Naive thymus-derived CD4-positive, alpha-beta T cell (primary cell): ENCODE measurements at places on chromosomes 3 and 15.

DNA sequence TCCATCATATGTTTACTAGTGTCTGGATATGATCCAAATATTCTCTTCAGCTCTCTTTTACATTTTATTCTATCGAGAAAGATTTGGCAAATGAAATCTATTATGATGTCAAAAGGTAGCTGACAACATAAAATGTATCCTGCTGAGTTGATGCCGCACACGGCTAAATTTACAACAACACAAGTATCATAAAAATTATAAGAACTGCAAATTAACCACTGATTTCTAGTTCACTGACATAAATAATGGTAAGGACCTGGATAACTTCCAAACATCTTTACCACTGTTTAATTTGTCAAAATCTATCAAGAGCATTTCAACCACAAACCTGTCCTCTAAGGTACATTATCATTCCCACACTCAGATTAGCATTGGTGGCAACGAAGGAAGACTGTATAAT, 244.5 kb downstream of the FOXP1 start:
- DNase-seq: no peak

- DNase-seq: no peak
Measured at GRCh38 chr15:33587773-33588172, 277.0 kb downstream of the RYR3 start.

- DNase-seq: no peak
Measured at GRCh38 chr3:101852983-101853840, 3.9 kb downstream of the NFKBIZ start.

- no peak for DNase-seq
Measured at GRCh38 chr3:156617145-156617544, 57.2 kb upstream of the TIPARP start.

GRCh38 chr3:48553886-48554845, 2.4 kb downstream of the PFKFB4 start:
- no peak for DNase-seq

- no peak for DNase-seq
Measured at GRCh38 chr3:167651826-167652225, 1.9 kb downstream of the WDR49 start.

GRCh38 chr3:171966533-171967136, 72.7 kb upstream of the FNDC3B start:
- DNase-seq: no peak

GRCh38 chr3:11362600-11362999, 90.4 kb downstream of the ATG7 start:
- DNase-seq: no peak

DNA sequence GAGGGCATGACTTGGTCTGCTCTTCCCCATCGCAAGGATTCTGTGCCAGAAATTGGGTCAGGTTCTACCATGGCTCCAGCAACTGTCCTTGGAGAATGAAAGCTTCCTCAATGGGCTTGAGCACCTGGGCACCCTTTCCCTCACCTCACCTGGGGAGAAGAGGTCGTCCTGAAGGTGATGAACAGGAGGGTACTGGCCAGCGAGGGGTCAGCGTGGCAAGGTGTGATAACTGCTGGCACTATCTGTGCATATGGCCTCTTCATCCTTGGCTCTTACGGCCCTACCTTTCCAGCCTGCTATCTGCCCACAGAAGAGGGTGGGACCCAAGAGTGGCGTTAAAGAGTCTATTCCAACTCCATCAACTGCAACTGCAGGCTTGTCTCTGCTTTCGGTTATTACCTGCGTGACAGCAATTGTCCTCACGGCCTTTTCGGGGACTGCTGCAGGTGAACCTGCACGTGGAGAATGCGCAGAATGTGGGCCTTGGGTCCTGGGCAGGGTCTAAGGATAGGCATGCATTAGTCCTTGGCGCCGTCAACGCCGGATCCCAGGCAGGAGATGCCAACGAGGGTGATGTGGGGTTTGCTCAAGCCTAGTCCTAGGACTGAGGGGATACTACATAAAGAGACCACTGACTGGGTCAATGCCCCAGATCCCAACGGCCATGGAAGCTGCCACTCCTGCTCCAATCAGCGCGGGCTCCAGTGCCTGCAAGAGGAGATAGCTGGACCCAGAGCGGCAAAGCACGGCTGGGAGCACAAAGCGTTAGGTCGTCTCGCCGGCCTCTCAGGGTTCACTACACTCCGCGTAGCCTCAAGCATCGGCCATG, 625 bp upstream of the RBM15B start:
- no peak for DNase-seq

GRCh38 chr15:25095179-25095578, 140.4 kb downstream of the SNRPN start:
- no peak for DNase-seq

GRCh38 chr3:32340039-32340438, 51.6 kb upstream of the CMTM7 start:
- DNase-seq: peak; percentile 31

DNA sequence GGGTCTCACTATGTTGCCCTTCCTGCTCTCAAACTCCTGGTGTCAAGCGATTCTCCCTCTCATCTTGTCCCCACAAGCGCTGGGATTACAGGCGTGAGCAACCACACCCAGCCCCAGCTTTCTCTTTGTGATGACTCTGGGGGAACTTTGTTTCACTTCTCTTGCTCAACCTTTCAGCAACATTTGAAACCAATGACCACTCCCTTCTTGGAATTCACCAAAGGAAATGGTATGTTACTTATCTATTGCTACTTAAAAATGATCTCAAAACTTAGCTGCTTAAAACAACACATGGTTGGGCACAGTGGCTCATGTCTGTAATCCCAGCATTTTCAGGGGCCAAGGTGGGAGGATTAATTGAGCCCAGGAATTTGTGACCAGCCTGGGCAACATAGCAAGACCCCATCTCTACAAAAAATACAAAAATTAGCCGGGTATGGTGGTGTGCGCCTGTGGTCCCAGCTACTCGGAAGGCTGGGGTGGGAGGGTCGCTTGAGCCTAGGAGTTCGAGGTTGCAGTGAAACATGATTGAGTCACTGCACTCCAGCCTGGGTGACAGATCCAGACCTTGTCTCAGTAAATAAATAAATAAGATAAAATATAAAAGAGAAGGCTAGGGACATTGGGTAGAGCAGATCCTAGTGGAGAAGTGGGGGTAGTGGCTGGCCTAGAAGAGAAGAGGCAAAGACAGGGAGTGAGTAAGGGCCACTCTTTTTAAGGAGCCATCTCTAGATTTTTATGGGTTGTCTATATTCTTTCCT, 10.3 kb upstream of the COPG1 start:
- no peak for DNase-seq

- DNase-seq: peak; percentile 85
Measured at GRCh38 chr3:170037463-170038433, at the start of gene GPR160. Gene GPR160 (plus strand): TSS chr3:170037995. CDS start chr3:170083973, 45,978 bp downstream.

GRCh38 chr3:190073264-190074008, 47.3 kb downstream of the P3H2 start:
- no peak for DNase-seq

GRCh38 chr3:125513490-125514115, 6.4 kb downstream of the SNX4 start:
- DNase-seq: no peak

DNA sequence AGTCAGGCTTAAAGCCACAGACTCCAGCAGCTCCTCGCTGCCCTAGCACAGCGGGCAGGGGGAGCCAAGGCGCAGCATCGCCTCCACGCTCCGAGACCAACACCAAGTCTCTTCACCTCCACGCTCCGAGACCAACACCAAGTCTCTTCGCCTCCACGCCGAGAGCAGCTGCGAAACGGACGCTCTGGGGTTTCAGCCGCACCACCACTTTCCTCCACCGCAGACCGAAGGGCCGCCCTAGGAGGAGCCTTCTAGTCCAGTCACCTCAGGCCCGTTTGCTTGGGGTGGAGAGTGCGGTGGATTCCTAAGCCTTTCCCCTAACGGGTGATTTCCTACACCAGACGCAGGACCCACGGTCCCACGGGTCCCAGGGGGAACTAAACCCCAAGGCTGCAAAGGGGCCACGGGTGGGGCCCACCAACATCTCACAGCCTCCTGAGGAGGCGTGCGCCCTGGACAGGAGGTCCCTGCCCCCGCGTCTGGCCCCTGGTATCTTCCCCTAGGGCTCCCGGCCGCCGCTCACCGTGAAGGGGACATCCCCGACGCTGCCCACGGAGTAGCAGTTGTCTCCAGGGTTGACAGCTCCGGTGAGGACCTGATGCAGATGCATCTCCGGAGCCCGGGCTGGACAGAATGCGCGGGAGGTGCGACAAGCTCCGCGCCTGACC, 501 bp downstream of the DMXL2 start:
- DNase-seq: peak; percentile 26

DNA sequence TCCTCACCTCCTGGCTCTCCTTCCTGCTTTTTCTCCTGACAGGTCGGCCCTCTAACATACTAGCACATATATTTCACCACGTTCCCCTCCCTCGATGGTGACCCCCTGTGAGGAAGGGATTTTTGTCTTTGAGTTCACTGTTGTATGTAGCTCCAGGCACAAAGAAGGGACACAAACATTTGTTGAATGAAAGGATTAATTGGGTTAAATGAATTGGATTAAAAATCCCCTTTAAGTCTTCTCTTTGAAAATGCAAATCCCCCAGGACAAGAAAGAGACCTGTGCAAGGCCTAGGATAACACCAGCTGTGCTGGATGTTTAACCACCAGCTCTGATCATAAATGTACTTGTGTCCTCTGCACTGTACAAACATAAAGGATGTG, 3.3 kb downstream of the CALML4 start:
- DNase-seq: no peak

GRCh38 chr3:67090474-67090873, 92.4 kb downstream of the KBTBD8 start:
- no peak for DNase-seq

DNA sequence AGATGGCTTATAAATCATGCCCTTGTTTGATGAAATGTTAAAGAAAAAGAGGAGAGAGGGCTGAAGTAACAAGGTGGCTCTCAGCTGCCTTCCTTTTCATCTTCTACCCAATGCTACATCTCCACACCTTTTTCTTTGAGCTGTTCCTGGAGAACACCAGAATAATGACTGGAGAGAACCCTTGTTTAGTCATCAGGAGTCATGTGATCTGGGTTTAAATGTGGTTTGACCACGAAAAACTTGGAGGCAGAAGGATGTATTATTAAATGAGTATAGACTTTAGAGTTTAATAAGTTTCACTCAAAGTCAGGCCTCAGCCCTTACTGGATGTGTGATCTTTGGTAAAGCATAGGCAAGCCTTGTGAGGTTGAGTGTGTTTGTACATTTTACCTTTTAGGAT, 230.3 kb upstream of the TBL1XR1 start:
- DNase-seq: no peak

DNA sequence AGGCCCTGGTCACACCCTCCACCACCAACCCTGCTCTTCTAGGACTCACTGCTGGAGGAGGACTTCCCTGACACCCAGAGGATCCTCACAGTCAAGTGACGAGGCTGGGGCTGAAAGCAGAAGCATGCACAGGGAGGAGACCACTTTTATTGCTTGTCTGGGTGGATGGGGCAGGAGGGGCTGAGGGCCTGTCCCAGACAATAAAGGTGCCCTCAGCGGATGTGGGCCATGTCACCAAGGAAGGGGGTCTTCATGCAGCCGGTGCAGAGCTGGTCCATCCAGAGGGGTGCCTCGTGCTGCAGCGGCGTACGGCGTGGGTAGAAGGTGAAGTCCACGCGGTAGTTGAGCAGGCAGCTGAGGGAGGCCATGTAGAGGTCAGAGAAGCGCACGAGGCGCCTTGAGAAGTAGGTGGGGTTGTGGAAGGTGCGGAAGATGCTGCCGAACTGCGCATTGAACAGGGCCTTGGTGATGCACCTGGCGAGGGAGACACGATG, 9.4 kb downstream of the NT5DC2 start:
- DNase-seq: no peak

GRCh38 chr3:35335703-35336102, 303.6 kb upstream of the ARPP21 start:
- DNase-seq: no peak

- DNase-seq: no peak
Measured at GRCh38 chr3:94036909-94037507, 8.6 kb upstream of the STX19 start.

DNA sequence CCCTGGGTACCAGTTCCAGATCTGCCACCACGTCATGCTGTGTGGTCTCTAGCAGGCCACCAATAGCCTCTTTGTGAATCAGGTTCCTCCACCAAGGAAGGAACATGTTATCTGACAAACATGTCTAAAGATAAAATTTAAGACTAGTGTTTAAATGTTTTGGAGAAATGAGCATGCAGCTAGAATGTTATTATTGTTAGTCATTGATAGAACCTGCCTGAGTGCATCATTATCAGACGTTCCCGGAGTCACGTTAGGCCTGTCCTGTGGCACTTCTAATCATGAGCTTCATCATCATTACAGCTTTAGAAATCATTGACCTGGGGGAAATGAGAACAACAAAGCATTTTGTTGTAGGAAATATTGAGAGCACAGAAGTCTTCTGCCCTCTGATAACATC, 58.9 kb upstream of the FURIN start:
- no peak for DNase-seq

- DNase-seq: no peak
Measured at GRCh38 chr3:55483196-55484095, 3.7 kb downstream of the WNT5A start.

DNA sequence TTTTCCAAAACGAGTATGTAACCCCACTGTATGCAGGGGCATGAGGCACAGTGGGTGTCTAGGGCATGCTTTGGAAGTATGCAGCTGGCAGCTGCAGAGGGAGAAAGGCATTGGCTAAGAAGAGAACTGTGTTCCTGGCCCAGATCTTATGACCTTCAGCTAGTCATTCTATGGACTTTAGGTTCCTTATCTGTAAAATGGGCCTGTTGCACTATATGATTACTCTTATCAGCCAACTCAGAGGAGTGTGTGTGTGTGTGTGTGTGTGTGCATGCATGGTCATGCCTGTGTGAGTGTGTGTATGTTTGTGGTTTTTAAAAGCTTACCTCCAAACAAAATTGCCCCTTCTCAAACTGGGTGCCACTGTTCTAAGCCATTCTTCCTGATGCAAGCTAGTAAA, 27.4 kb upstream of the CHST2 start:
- DNase-seq: no peak

DNA sequence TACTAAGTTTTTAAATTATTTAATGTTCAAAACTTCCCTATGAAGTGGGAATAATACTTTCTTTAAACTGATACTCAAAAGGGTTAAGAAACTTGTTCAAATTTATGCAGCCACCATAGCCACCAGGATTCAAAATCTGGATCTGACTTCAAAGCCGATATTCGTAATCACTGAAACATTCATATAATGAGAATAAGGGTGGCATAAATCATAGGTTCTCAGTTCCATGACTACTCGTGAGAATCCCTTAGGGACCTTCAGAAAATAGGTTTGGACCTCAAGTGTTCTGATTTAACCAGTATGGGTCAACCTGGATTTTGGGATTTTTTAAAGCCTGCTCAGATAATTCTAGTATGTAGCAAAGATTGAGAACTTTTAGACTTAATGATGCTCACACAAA, 160.6 kb downstream of the RBMS3 start:
- no peak for DNase-seq

- DNase-seq: no peak
Measured at GRCh38 chr3:116087426-116087825, 357.9 kb downstream of the LSAMP start.

DNA sequence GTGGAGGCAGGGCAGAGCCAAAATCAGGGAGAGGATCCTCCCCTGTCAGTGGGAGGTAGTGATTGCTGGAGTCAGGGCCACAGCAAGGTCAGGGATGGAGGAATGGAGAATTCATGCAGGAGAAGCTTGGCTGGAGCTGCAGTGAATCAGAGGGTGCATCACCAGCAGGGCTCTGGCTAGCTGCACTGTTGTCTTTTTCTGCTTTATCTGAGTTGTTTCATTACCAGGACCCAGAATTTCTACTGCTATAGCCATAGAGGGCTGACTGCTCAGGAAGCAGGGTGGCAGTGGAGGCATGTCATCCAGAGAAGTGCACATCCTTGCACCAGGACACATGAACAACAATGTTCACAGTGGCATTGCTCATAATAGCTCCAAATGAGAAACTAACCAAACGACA, 113.5 kb upstream of the GALNT15 start:
- no peak for DNase-seq
